H9 (cell line): ENCODE measurements at places on chromosomes 7 and 10. TPM values are rescaled to one million over a fixed set of nuclear protein-coding genes. Genes with fewer than 3 reads are reported as not detected.

CEP55 gene
- total RNA-seq = 16.1 and 17.8 TPM in 2 replicates

- no peak overlapping the region for H3K4me3 ChIP-seq
- no peak overlapping the region for H3K27ac ChIP-seq
- no peaks in the 10 kb centered on the region for H3K4me1 ChIP-seq
- no peaks in the 10 kb centered on the region for H3K36me3 ChIP-seq
Measured at GRCh38 chr10:77357611-77358310, 279.8 kb downstream of the KCNMA1 start.

DNA sequence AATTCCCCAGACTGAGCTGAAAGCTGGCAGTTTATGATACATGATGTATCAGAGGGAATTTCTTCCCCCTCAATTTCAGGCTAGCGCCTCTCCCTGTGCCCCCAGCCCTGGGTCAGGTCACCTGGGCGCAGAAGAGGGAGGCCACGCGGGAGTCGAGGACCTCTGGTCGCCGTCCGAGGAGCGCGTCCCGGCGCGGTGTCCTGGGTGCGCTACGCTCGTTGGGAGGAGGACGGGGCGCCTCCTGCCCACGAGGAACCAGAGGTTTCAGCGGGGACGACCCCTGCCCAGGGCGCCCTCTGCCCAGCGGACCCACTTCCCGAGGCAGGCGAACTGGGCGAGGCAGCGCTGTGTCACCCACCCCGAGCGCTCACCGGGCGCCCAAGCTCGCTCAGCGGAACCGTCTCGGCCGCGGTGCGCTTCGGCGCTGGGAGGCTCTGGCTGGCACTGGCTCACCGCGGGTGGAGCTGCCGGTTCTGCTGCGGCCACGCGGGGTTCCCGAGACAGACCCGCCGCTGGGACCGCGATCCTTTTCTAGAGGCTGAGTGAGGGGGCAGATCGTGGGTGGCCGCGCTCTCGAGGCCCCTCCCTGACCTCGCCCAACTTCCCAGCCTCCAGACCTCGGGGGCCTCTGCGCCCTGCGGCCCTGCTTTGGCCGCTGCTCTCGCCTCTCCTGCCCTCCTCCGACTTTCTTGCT, at the start of gene FAM237B:
TSS of gene FAM237B (minus strand) at position 504 of the 694 bp plus-strand sequence. CDS start 1,556 bp downstream, outside the sequence.
- no peak within 1 kb of the TSS for H3K27ac ChIP-seq
- peak within 1 kb of the TSS; percentile 59 for H3K4me3 ChIP-seq
- no peaks in the 10 kb centered on the region for H3K4me1 ChIP-seq
- DNase-seq = peak; percentile 49
- H3K36me3 ChIP-seq = no peaks in the 10 kb centered on the region

DNA sequence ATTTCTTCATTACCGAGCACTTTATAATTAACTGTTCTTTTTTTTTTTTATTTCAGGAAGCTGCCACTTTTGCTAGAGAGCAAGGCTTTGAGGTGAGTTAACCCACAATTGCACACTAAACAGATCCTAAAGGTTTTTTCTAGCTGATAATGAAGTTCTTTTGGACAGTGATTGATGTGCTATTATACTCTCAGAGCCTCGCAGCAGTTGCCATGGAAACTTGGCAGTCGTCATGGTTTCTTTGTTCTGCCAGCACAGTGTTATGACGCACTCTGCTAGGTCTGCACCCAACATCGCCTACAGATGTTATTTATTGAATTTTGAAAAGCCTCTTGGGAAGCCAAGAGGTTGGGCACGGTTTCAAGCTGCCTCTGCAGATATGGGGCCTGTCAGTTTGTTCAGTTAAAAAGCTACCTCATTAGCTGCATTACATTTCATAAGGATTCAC, 237.2 kb upstream of the KAT6B start:
- no peaks in the 10 kb centered on the region for H3K36me3 ChIP-seq
- H3K4me1 ChIP-seq = no peaks in the 10 kb centered on the region
- DNase-seq = no peak
- no peak overlapping the region for H3K4me3 ChIP-seq
- no peak overlapping the region for H3K27ac ChIP-seq

DNA sequence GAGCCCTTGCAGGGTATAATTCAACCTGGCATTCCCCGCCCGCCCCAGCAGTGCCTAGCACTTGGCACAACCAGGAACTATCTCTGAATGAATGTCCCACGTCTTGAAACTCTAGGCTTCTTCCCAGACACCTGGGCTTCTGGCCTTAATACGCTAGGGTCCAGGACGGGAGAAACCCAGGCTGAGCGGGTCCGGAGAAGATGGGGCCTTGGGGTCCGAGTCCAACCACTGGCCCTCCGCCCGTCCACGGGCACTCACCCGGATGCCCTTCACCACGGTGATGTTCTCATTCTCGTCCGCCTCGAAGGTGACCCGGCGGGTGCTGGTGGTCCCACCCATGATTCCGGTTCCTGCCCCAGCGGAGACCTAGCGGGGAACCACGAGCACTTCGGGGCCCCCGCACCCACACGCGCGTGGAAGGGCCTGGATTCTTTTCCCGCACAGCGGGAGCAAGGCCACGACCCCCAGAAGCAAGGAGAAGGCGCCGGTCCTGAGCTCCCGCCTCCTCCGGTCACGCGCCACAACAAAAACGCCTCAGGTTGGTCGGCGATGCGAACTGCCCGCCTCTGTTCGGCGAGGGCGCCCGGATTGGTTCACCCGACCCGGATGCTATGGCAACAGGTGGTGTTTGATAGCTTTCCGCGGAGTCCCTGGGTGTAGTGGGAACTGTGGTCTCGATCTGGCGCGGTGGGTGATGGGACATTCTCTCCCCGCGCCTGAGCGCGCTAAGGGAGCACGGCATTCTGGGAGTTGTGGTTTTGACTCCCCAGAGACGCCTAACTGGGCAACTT, at the start of gene CHCHD3:
TSS of gene CHCHD3 (minus strand) at position 492 of the 791 bp plus-strand sequence. CDS start at position 339, 153 bp downstream.
- peak; percentile 99 for DNase-seq
- no peaks in the 10 kb centered on the region for H3K36me3 ChIP-seq
- no peak within 1 kb of the TSS for H3K27ac ChIP-seq
- H3K27me3 ChIP-seq = no peaks in the 10 kb centered on the region
- peaks cover 5% of the 10 kb centered on the region; the same call in 1 of the 2 replicates for H3K4me1 ChIP-seq

DNA sequence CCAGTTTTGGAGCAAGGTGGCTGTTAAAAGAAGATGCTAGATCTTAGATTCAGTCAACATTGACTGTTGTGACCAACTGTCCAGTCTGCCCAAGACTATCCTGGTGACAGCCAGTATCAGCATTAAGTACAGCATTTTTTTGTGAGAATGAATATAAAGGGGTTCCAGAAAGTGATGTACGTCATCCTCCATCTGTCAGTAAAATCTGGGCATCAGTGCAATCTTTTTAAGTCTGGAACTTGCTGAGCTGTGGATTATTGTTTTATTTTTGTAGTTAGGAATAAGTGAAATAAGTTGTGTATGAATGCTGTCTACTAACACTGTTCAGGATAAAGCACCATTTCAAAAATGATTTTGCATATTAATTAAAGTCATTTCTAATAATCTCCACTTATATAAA, 1020.0 kb upstream of the GHITM start:
- no peaks in the 10 kb centered on the region for H3K27me3 ChIP-seq
- no peak for DNase-seq
- H3K27ac ChIP-seq = no peak overlapping the region
- H3K4me1 ChIP-seq = no peaks in the 10 kb centered on the region
